Stimulated activated CD8-positive, alpha-beta memory T cell treated with anti-CD3 and anti-CD28 coated beads, Interleukin-15, amount 100 ng/mL, for 4 hours (primary cell): ENCODE measurements at places on chromosomes 5 and 9.

DNA sequence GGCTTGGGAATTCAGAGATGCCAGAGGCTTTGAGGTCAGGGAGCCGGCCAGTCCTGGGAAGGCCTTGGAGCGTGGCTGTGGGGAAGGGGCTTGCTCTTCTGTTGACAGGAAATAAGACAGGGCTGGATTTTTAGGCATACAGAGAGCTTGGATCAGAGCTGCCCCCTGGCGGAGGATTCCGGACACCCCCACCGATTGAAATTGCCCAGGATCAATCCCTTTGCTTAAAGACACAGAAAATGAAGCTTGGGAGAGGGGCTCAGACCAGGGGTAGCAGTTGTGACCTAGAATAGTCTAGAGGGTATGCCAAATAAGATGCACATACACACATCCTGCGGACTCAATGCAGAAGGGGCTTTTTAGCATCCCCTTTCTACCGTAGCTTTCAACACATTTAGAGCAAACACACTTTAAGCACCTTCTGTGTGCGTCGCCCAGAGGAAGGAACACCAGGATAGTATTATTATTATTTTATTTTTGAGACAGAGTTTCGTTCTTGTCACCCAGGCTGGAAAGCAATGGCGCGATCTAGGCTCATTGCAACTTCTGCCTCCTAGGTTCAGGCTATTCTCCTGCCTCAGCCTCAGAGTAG, 1.7 kb upstream of the NTMT1 start:
- no peak for DNase-seq

- DNase-seq: no peak
These were observed 714.6 kb downstream of the SEMA5A start for GRCh38 chr5:8831251-8831650.

DNA sequence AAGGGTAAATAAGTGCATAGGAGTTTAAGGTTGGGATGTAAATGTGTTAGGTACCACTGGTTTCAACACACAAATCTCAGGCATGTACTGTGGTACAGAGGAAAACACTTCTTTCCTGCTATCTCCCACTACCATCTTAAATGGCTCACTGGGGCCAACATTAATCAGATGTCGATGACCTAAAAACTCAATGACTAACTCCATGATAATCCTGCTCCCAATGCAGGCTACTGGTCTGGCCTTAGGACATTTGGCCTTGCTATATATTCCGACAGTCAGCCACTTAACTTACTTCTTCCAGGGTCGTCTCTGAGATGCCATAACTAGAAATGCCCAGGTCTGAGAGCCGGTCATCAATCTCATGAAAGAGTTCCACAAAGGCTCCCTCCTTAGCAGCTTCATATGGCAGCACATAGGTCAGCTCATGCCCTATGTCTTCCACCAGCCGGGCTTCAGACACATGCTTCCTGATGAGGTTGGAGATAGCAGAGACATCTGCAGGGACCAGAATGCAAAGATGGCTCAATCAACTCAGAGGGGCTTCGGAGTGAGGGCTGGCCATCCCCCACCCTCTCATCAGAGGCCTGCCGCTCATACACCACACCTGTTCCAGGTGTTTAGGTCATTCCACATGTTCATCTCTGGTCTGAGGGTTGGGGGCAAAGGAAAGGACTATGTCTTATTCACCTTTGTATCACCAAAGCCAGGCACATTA, 52.1 kb downstream of the NIPSNAP3B start:
- no peak for DNase-seq

- DNase-seq: no peak
These were observed 5.7 kb downstream of the PCSK5 start for GRCh38 chr9:75896193-75896592.

GRCh38 chr9:136255166-136255538, 9.5 kb upstream of the QSOX2 start:
- no peak for DNase-seq

- DNase-seq: no peak
These were observed 530 bp downstream of the TMEFF1 start for GRCh38 chr9:100473276-100474081.

- no peak for DNase-seq
These were observed 84.6 kb downstream of the HMHB1 start for GRCh38 chr5:143896516-143896915.

GRCh38 chr9:80964374-80964773, 725.0 kb downstream of the TLE1 start:
- DNase-seq: no peak

GRCh38 chr9:117739624-117740347, 35.6 kb downstream of the TLR4 start:
- DNase-seq: no peak

DNA sequence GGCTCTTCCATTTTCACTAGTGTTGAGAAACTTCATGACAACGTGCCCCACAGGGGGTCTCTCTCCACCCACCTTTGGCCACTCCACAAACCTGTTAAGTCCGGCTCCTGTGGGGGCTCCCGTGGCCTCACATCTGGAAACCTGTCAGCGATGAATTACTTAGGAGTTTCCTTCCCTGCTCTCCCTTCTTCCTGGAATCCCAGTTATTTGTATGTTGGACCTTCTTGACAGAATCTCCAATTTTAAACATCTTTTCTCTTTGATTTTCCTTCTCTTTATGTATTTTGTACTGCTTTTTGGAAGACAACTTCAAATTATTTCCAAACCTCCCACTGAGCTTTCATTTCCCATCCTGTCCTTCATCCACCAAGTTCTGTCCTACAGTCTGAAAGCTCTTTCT, 55.1 kb upstream of the NRARP start:
- DNase-seq: no peak

GRCh38 chr9:107594908-107595530, 105.5 kb upstream of the KLF4 start:
- no peak for DNase-seq

DNA sequence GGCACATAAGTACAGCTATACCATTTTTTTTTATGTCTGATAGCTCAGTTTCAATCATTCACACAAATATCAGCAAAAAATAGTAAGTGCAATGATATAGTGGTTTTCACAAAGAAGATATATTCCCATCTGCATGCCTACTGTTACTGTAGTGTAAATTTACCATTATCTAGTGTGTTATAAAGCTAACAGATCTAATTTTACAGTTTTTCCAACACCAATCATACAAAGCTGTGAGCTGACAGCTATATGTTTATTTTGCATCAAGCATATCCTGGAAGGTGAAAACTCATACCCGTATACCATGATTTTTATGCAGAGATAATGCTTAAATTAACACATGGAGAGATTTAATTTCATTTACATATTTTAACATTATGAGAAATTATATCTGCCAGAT, 89.9 kb upstream of the HAPLN1 start:
- DNase-seq: no peak

DNA sequence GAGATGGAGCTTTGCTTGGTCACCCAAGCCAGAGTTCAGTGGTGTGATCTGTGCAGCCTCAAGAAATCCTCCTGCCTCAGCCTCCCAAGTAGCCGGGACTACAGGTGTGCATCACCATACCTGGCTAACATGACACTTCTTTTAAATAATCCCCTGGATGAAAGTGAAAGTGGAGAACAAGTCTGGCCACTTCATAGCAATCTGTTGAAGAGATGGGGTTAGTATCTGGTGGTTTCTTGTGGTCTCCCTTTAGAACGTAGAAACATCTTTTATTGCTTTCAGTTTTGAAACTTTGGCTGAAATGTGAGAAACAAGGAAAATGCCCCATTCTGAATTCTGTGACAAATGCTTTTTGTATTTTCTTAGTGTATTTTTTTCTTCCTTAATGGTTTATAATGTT, 452.5 kb upstream of the RIOK2 start:
- no peak for DNase-seq

DNA sequence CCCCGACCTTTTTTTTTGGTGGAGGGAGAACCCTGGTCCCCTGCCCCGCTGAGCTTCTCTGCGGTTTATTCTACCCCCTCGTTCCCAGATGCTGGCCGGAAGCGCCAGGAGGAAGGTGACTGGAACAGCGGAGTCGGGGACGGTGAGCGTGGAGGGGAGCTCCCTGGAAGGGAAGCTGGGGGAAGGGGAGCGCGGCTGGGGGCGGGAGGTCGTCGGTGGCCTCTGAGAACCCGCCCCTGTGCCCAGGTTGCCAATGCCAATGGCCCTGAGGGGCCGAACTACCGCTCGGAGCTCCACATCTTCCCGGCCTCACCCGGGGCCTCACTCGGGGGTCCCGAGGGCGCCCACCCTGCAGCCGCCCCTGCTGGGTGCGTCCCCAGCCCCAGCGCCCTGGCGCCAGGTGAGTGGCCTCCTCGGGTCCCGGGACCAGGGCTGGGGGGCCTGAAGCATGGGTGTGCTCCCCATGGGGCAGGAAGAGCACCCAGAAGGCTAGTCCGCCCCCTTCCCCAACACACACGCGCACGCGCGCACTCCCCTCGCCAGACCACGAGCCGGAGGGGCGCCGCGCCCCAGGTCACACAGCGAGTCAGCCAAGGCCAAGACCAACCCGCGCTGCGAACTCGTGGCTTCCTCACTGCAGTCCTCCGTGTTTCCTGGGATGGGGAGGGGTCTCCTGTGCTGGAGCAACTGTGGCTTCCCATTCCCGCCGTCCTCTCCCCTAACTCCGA, 10.6 kb downstream of the MYOZ3 start:
- DNase-seq: no peak

GRCh38 chr9:125428060-125428901, 166.7 kb downstream of the GAPVD1 start:
- DNase-seq: no peak

GRCh38 chr5:150213530-150213929, 23.7 kb downstream of the SLC6A7 start:
- no peak for DNase-seq

GRCh38 chr5:53313145-53313544, 167.3 kb upstream of the FST start:
- DNase-seq: no peak

- no peak for DNase-seq
These were observed 84.6 kb upstream of the DNAH5 start for GRCh38 chr5:14028938-14029584.

DNA sequence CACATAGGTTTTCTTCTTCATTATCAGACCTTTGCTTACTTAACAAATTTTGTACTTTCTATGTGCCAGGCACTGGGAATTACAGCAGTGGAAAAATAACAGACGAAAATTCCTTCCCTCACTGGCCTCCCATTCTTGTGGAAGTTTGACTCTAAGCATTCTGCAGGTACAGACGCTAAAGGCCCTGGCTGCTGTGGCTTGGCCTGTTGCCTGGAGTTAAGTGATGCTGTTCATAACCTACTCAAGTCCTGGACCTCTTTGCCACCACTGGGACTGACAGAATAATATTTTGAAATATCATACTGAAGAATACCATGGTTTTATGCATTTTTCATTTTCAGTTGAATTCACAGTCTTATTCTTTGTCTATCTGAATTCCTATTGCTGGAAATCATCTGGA, 97.3 kb upstream of the SPATA31C2 start:
- DNase-seq: no peak

DNA sequence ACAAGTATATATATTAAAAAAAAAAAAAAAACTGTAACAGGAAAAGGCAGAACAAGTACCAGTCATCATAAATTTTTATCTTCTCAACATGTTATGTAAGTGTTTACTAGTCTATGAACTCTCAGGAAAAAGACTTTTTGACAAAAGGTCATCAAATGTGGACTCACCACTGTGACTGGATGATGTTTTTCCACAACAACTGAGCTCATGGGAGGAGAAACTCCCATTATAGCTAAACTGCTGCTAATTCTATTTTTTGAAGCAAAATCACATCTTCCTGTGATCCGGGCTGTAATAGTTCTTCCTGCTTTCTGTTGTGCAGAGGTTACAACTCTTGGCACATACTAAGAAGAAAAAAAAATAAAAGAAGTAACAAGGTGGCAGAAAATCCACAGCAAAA, 39.6 kb downstream of the POC5 start:
- no peak for DNase-seq

DNA sequence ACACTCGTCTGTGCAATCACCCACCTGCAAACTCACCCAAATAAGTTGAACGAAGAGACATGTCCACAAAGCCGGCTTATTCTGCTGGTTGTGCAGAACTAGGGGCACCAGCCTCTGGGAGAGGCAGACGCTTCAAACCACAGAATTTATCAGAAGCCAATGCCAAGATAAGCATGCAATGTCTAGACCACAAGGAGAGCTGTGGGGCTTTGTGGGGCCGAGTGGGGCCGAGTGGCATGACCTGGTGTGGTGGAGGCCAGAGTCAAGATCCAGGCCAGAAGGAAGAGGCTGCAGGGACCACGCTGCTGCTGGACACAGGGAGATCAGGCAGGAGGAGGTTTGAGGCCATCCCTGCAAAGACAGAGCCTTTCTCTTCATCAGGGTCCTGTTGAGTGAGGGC, 259.0 kb downstream of the IRX2 start:
- no peak for DNase-seq

DNA sequence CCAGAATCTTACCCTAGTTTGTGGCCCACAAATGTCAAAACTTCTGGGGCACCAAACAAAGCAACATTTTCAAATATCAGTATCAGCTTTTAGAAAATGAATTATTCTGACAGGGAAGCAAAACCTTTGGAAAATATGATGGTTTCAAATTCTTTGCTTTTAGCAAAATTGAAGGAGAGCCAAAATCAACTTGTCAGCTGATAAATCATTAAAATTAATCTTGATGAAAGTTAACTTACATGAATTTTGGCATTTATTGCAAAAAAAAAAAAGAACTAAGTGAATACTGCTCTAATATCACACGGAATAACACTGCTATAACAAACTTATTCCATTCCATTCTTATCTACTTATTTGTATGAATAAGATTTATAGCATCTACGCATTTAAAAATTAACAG, 158.1 kb upstream of the TARS1 start:
- DNase-seq: no peak

DNA sequence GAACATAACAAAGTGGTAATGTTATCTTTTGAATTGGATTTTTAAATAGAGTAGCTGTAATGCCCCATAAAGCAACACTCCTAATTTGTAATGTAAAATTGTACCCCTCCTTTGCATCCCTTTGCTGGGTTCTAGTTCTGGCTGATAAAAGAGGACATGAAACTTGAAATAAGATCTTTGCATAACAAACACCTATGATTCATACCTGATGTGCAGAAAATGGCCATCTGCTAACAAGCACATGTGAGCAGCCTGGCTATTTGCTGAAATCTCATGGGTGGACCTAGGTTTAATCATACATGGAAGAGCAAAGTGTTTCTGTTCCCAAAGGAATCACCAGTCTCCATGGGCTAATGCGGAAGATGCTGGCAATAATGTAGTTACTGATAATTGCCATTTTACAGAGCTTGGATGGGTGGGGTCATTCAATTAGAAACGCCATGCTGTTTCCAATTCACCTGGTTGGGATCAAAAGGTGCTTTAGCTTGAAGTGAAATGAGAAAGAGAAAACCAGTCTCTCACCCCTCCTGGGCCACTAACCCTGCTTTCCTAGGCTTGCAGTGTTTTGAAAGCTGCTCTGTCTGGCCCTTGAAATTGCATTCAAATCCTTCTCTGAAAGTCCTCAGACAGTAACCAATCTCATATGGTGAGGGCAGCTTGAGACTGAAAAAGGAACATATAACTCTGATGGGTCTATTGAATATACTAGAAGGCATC, 585.1 kb downstream of the TLE4 start:
- no peak for DNase-seq

- DNase-seq: no peak
These were observed 52.1 kb downstream of the AQP7 start for GRCh38 chr9:33350310-33350709.
